Activated naive CD4-positive, alpha-beta T cell treated with Interleukin-2 at 50 U/mL for 16 hours (primary cell): ENCODE measurements at places on chromosomes 2 and 18.

DNA sequence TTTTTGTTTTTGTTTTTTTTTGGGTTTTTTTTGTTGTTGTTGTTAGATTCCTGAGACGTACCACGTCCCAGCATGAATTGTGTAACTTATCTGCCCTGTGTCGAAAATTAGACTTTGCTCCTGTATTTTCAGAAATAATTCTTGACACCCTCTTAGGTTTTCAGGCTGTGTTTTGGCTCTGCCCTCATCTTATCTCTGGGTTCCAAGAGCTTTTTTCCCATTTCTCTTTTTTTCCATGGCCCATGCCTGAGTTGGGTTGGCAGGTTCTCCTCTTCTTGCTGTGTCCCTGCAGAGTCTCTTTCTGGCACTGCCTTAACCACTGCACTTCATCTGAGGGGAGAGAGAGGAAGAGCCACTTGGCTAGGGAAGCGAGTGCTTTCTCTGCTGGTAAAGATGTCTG, 42.4 kb downstream of the CTIF start:
- no peak for DNase-seq

DNA sequence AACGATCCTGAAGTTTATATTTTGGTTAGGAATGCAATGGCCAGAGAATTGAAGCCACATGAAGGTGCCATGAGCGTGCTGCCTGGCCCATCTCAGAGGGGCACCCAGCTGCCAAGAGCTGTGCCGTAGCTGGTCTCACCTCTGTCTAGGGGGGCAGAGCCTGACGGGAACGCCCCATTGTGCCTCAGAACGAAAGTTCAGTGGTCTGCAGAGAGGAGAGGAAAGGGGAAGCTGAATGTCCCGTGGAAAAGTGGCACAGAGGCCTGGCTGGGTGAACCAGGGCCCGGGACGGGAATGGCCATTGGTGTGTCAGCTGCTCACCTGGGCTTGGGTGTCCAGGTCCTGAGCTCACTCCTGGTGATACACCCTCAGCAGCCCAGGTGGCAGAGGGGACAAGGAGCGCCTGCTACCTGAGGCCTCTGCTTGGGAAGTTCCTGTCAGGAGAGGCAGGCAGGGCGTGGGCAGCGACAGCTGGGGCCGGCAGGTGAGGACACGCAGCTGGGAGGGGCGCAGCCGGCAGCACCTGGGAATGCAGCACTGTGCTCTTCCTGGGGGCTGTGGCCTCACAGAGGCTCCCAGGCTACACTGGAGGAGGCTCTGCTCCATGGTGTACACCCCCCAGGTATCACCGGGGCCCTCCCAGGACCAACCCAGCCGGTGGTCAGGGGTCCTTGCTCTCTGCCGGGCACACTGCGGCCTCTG, 67.3 kb downstream of the PARD6G start:
- no peak for DNase-seq

GRCh38 chr18:7779211-7779610, 212.1 kb downstream of the PTPRM start:
- DNase-seq: no peak

GRCh38 chr2:15426606-15427005, 134.5 kb downstream of the NBAS start:
- no peak for DNase-seq

DNA sequence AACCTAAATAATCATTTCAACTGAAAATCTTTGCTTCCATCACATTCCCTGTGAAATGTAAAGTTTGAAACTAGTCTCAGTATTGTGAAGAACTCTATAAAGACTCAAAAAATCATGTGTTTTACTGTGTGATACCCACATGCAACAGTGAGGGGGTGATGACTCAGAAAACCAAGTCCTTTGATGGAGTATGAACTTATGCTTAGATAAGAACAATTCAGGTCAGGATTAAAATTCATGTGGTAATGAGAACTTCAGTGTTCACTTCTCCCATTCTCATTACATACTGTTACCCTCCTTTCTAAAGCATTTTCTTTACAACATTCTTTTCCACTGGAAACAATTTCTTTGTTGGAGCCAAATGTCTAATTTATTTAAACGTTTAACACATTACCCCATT, 360.2 kb downstream of the FSIP2 start:
- DNase-seq: no peak

GRCh38 chr18:12656938-12657683, 796 bp downstream of the SPIRE1 start:
- peak; percentile 31 for DNase-seq

DNA sequence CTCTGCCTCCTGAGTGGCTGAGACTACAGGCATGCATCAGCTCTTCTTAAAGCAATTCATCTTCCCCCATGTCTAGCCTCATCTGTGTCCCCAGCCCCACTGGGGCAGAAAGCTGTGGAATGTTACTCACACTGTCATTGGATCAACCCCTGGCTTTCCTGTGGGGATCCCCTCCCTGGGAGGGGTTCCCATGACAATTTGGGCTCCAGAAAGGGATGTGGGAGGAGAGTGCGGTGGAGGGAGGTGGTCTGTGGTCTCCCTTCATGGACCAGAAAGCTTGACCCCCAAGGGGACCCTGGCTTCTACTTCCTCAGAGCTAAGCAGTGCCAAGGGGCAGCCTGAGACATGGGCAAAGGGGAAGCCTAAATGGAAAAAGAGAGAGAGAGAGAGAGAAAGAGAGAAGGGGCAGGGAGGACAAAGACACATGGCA, 1.3 kb downstream of the NGEF start:
- no peak for DNase-seq

DNA sequence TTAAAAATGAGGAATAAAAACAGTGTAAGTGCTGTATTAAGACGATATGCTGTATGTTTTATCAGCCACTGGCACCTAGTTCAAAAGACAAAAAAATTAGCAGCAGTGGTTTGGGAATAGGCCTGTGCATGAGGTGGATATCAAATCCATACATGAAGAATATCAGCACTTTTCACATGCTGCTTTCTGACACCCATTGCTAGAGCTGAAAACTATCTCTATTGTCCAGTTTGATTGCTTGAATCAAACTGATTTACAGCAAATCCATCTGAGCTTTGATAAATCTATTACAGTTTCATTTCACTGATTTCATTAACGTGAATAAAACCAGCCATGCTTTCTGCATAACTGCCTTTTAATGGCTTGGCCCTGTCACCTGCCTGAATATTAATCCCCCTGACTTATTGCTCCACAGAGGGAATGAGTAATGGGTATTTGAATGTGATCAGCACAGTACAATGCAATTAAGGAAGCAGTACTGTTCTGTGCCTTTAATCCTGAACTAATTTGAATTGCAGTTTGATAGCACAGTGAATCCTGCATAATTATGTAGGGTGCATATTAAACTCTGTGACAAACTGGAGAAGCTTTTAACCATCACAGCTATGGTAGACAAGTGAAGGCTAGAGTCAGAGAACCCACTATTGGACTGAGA, 154.0 kb downstream of the GPD2 start:
- no peak for DNase-seq

- peak; percentile 88 for DNase-seq
Measured at GRCh38 chr2:130342020-130342532, 621 bp upstream of the IMP4 start.

DNA sequence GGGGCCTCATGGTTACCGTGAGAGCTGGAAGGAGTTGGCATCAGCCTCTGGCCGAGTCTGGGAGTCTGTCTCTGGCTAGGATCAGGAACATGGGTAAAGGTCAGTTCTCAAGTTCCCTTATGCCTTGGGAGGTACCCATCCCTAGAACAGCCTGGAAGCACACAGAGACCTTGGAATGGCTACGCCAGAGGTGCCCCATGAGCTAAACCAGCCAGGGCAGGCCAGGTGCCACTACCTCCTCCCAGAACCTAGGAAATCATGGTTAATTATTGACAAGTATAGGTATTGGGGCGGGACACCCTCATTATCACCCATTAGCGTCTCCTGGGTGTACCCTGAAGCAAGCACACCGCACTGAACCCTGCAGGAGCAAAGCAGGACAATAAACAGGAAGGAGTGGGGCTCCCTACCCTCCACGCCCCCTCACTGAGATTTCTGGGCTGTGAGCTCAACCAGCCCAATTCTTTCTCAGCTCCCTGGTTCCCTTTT, 3.0 kb upstream of the ASPRV1 start:
- no peak for DNase-seq

- no peak for DNase-seq
Measured at GRCh38 chr2:190961918-190962487, 52.0 kb downstream of the STAT1 start.

DNA sequence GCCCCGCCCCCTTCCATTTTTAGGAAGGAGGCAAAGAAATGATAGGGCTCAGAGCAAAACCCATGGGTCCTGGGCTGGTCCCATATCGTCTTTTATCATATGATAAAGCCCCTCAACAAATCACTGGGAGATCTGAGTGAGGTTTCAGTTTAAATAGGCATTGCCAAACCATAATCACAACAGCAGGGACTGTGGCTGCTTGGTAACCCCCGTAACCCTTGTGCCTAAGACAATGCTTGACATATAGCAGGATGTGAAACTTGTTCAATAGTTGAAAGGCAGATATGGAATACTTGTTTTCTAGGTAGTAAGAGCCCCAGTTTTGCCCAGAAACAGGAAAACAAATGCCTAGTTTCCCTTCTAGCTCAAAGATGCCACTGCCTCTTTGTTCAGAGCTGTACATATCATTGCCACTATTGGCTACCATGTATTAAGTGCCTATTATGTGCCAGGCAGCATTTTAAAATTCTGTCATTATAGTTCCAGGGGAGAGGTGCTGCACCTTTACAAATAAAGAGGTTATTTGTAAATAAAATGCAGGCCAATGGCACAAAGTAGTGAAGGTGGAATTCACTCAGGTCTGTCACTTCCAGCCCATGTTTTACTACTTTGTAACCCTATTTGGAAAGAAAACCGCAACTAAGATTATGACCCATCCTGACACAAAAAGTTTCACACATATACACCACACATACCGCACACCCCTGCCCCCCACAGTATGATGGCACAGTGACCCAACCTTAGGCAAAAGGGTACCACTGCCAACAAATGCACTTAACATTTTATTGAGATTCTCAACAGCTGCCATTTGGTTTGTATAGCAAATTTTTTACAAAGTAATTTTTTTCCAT, 14.2 kb downstream of the NAGK start:
- DNase-seq: peak; percentile 76

GRCh38 chr18:50454387-50454988, 79.6 kb downstream of the SKA1 start:
- DNase-seq: no peak

- no peak for DNase-seq
Measured at GRCh38 chr2:62604336-62604735, 98.3 kb upstream of the TMEM17 start.

GRCh38 chr2:218292048-218293014, at the start of gene TMBIM1:
TSS of gene TMBIM1 (minus strand) at chr2:218292503. CDS start at chr2:218282141, 10,362 bp downstream.
- peak; percentile 82 for DNase-seq

GRCh38 chr2:185456517-185456916, 282.1 kb upstream of the FSIP2 start:
- DNase-seq: no peak

DNA sequence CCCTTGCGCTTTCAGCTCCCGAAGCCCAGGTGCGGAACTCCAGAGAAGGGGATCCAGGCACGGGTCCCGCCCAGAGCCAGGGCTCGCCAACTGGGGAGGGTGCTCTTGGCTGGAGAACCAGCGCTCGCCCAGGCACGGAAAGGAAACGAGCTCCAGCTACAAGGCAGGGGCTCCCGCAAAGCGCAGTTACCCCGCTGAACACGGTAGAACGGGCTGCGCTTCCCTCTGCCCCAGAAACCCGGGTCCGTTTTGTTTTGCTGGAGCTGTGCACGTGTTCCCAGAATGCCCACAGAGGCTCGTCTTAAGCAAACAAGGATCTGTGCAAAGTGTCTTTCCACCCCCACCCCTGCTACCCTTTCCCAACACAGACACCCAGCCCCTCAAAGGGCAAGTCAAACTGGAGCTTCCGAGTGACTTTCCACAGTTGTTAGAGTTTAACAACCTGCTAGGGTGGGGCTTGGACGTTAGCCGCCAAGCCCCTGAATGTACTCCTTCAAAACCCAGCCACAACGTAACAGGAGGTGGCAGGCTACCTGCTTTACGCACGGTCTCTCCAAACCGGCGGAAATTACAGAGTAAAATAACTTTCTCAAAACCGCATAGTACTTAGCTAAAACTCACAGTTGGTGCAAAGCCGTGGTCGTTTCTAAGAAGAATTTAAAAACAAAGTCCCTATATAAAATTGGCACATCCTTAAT, 775 bp downstream of the RNF125 start:
- peak; percentile 52 for DNase-seq

DNA sequence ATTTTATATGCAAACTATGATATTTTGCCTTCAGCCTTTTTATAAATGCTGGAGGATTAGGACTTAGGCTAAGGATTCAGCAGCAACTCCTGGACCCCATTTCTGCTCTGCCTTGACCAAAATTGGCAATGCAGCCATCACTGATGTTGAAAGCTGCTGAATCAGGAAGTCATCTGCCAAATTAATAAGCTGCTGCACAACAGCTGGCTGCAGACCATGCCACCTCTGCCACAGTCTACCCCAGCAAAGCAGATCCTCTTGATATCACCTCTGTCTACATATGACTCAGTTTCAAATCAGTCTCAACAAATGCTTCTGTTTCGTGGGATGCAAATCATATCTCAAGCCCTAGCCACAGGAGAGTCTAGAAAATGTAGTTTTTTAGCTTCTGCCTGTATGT, 7.1 kb upstream of the SOS1 start:
- peak; percentile 63 for DNase-seq

GRCh38 chr2:58918141-58918540, 677.0 kb upstream of the FANCL start:
- DNase-seq: no peak

DNA sequence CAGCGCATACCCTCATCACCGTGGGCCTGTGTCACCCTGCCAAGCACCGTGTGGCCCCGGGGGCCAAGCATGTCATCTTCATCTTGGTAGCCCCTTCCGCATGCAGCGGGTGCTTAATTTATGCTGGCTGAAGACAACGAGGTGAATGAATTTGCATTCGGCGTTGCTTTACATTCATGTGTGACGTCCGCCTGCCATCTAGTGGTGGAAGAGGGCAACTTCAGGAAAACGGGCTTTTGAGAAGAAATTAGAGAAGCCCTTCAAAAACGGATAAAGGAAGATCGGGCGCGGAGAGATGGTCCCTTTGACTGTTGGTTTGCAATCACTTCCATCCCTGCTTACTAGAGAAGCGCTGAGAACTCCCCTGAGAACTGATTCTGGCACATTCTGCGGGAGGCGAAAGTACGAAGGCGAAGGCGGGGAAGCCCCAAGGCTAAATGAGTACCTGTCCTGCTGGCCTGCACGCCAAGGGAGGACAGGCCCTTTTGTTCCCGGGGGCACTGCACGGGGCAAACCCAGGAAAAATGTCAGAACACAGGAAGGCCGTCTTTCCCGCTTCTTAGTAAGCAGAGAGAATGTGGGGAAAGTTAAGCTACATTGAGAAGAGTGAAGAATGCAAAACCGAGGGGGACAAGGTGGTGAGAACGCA, 145.9 kb downstream of the ZNF516 start:
- DNase-seq: peak; percentile 58

- DNase-seq: no peak
Measured at GRCh38 chr2:222734703-222735014, 63.2 kb downstream of the MOGAT1 start.

GRCh38 chr2:62369541-62370202, 136.3 kb downstream of the TMEM17 start:
- DNase-seq: no peak
